ENCODE measurements at places on chromosomes 5 and 9. TPM values are rescaled to one million over a fixed set of nuclear protein-coding genes. Genes with fewer than 3 reads are reported as not detected.

The ARID3C gene
- total RNA-seq = not detected

DNA sequence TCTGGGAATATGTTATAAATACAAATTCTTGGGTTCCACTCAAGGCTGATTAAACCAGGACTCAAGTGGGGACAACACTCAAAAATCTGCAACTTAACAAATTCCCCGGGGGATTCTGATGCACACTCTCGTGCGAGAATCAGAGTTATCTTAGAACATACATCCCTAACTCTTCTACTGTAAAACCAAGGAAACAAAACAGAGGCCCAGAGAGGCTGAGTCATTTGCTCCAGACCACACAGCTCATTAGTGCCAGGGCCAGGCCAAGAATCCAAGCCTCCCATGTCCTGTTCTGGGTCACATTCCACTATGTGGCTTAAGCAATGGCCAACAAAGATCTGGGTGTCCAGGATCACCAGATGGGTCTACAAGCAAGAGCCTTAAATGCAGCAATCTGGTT lies 166.0 kb downstream of the ADAMTS12 start:
- DNase-seq = peak; percentile 66

GRCh38 chr5:4225741-4226140 lies 630.1 kb downstream of the IRX1 start:
- no peak for DNase-seq

GRCh38 chr9:1048811-1049210 lies 1.3 kb upstream of the DMRT2 start:
- no peak for DNase-seq

GRCh38 chr5:68331192-68332079 lies 115.9 kb downstream of the PIK3R1 start:
- DNase-seq = peak; percentile 78

DNA sequence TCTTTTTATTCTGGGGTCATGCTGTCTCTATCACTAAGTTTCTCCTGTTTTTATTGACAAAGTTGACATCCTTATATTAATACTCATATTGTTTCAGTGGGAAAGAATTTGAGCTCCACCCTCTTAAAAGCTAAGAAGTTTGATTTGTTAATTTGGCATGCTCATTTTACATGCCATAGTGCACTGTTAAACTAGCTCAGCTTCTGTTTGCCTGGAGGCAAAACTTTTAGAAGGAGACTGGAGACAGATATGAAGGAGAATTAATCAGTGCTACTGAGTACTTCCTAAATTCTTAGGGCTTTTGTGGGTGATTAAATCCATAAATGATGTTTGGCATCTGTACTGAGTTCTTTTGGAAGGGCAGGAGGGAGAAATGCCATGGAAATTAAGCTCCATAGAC lies 138.9 kb downstream of the NTRK2 start:
- DNase-seq = peak; percentile 49

DNA sequence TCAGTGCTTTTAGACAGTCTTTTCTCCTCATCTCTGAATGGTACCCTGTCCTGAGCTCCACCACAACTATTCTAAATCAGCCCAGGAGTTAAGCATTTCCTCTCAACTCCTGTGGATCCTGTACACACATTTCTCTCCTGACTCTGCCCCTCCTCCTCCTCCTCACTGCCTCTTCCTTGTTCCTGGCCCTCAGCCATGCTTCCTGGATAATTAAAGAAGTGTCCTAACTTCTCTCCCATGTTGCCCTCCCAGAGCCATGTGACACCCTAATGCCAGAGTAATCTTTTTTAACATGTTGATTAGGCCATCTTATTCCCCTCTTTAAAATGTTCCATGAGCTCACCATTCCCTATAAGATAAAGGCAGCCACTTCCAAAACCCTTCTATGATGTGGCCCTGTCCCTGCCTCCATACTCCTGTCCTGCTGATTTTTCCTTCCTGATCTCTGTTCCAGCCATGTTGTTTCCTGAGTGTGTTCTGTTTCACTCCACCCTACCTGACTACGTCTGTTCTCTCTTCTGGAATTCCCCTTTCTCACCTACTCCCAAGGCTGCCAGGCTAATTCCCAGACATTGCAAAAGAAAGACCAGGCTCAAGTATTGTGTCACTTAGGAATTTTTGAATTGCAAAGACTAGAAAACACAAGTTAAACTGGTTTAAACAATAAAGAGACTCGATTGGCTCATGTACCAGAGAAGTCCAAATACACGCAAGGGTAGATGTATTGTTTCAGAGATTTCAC lies 295.2 kb downstream of the MAST4 start:
- peak; percentile 40 for DNase-seq

DNA sequence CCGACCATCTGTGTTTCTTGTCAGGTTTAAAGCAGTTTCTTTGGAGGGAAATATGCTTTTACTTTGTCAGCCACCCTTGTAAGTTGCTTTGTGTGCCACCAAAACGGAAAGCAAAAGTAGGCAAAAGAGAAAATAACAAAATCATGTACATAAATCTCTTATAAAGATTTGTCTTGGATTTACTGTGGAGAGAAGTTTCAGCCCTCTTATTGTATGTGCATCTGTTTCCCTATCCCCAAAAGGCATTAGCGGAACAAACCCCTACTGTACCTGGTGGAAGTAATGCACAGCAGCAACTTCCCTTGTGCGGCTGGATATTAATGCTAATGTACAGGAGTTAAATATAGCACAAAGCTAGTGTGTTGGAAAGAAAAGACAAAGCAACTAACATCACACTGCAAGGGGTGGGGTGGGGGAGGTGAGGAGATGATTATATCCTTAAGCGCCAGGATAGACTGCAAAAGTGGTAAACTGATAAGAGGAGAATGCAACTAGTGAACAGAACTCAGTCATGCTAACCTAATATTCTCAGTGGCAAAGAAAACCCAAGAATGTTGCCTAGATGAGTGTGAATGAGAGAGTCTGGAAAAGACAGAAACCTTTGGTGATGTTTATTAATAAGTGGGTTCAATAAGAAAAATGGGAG lies 396.5 kb upstream of the MEF2C start:
- DNase-seq = no peak

The OR1J2 gene
- not detected for total RNA-seq

- DNase-seq = no peak
Measured at GRCh38 chr9:4573176-4573575, 82.9 kb downstream of the SLC1A1 start.

GRCh38 chr5:15992918-15993317 lies 186.7 kb downstream of the MARCHF11 start:
- peak; percentile 85 for DNase-seq

GRCh38 chr5:14114615-14115251 lies 28.4 kb upstream of the TRIO start:
- DNase-seq = peak; percentile 76

The MEGF10 gene
- 0.71 TPM for total RNA-seq

- DNase-seq = no peak
Measured at GRCh38 chr5:157267025-157267424, 1.1 kb downstream of the CYFIP2 start.

GRCh38 chr5:111158105-111158744 lies 66.0 kb upstream of the CAMK4 start:
- DNase-seq = peak; percentile 75

The PLCXD3 gene
- 1.3 TPM for total RNA-seq

DNA sequence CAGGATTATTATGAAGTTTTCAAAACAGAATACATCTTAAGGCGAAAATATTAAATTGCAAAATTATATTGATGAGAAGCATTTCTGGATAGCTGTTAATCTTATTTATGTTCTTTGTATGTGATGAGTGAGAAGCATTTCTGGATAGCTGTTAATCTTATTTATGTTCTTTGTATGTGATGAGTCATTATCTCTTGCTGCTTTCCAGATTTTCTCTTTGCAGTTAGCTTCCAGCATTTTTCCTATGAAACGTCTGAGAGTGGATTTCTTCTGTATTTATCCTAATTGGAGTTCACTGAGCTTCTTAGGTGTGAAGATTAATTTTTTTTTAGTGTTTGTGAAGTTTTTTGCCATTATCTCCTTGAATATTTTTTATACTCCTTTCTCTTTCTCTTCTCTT lies 8.2 kb downstream of the TMEM232 start:
- DNase-seq = no peak

DNA sequence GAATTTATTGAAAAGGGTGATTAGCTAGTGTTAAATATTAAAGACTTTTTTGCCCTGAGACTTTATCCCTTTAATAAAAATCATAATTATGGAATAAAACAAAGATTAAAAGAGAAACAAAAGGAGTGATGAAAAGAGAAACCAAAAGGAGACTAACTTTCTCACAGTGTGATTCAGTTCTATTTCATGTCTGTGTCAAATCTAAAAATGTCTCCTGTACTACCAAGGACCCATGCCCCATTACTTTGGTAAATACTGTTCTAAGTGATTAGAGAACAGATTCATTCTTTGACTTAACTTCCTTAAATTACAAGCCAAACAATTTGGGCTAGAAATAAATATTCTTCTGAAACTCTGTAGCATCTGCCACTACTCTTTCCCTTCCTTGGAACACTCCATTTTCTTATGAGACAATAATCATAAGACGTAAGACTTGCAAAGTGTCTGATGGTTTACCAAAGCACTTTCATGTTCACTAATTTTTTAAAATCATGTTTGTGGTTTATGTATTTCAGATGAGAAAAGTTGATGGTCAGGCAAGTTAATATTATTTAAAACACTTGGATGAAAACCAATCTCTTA lies 319.0 kb downstream of the EBF1 start:
- DNase-seq = no peak

The ZDHHC21 gene
- total RNA-seq = 9.3 TPM

DNA sequence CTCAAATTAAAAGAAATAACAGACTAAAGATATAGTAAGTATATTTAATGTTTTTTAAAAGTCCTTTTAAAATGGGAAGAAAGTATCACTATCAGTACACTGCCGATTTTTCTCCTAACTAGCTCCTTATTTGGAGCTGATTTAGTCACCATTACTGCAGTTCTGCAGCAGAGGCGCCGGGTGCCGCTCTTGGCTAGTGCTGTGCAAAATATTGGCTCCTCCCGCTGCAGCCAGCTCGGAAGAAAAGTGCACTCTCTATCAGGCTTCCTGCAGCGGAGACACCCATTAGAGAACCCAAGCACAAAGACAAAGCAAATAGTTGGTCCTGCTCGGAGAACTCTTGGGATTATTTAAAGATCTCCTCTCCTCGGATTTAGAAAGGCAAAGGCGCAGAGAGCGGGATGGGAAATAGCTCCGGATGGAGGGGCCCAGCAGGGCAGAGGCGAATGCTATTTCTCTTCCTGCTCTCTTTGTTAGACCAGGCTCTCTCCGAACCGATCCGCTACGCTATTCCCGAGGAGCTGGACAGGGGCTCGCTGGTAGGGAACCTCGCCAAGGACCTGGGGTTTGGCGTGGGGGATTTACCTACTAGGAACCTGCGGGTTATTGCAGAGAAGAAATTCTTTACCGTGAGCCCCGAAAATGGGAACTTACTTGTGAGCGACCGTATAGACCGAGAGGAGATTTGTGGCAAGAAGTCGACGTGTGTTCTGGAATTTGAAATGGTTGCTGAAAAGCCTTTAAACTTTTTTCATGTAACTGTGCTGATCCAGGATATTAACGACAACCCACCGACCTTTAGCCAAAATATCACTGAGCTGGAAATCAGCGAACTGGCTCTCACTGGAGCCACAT lies at the start of gene PCDHGB3:
TSS of gene PCDHGB3 (plus strand) at position 249 of the 855 bp plus-strand sequence. CDS start at position 402, 153 bp downstream.
- DNase-seq = no peak

DNA sequence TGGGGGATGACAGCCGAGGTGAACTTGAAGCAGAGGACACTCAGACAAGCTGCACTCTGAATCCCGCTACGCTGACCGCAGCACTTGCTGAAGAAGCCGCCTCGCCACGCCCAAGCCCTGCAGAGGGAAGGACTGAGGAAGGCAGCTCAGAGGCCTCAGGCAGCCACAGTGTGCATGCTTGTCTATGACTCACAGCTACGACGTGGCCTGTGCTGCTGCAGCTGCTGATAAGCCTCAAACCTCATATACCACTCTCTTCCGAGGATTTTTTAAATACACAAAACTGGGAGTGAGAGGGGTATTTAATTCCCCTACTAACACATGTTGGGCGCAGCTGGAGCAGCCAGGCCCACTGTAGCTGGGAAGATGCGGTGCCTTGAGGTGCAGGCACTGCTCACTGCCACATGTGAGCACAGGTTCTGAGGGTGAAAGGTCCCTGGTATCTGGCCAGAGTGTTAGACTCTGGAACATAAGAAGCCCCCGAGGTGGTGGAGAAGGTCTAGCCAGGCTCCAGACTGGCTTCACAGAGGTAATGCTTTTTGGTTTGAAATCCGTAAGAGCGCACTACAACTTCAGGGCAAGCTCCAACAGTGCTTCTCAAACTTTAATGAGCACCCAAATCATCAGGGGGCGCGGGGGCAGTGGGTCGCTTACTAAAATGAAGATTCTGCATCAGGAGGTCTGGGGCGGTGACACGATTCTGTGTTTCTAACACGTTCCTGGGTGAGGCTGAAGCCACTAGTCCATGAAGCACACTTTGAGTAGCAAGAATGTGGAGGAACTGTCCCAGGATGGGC lies 196.8 kb downstream of the AUH start:
- peak; percentile 99 for DNase-seq

- DNase-seq = no peak
Measured at GRCh38 chr5:150258130-150258529, 31.4 kb downstream of the CAMK2A start.

DNA sequence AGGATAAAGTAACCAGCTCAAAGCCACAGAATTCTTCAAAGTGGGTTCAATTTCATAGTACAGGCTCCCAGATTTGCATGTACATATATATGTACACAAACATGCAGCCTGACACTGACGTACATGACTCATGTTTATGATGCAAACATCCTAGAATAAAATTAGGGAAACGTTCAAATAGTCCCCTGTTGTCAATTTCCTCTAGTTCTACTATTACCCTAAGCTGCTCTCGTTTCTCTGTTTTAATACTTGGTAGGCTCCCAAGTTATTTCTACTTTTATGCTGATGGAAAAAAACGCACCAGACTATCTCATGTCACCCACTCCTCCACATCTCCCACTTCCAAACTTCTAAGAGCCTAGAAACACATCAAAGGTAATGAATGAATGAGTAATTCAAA lies 229.7 kb downstream of the EPB41L4A start:
- no peak for DNase-seq

The OBP2B gene
- not detected for total RNA-seq

DNA sequence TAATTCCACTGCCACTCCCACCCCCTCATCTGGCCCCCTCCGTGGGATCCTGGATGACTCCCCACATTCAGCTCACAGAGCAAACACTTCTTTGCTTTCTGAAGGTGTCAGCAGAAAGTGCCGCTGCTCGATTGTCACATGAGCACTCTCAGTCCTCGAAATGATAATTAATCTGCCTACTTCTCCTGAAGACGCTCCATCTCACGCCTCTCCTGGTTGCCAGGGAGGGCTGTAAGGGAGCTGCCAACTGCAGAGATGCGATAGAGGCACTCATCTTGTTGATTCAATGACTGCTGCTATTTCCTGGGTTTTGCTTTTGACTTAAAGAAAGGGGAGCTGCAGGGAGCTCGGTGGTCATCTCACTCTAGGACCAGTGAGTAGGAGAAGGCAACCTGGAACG lies 206.5 kb downstream of the DAB2IP start:
- no peak for DNase-seq

GRCh38 chr9:109487247-109487646 lies 10.9 kb downstream of the PTPN3 start:
- no peak for DNase-seq

GRCh38 chr5:33231214-33231710 lies 209.5 kb upstream of the TARS1 start:
- DNase-seq = no peak

All from M059J (cell line).